ENCODE measurements at places on chromosomes 2 and 18.
A peak's percentile ranks its signal among the peaks of the same experiment; 100 is the strongest.

DNA sequence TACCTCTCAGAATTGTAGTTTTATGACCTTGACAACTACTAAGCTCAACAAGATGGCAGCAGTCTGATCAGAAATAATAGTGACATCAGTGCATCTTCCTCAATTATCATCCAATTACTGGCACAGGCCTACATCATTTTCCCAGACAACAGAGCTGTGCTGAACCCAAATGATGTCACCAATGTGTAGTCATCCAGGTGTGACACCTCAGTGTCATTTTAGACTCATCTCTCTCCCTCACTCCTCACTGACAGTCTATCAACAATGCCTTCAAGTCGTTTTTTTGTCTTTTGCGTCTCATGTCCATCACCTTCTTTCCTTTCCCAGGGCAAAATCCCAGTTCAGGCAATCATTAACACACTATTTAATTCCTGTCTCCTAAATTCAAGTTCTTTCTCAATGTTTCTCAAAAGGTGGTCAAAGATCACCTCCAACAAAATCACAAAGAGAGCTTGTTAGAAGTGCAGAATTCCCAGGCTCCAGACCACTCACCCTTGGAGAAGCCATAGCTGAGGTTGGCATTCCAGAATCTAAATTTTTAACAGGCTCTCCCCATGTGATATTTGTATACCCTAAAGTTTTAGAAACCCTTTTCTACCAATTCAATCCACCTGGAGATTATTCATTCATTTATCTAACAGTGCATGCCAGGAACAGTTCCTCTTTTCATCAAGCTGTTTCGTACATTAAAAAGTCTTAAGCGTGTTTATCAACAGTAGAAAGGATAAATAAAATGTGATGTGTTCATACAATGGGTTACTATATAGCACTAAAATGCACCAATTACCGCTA lies 125.3 kb upstream of the KLF7 start:
- no peak for DNase-seq

- DNase-seq = no peak
Measured at GRCh38 chr2:38075507-38076151, at the start of gene CYP1B1. Gene CYP1B1, minus strand, starts transcription at chr2:38076151. Its CDS starts 763 bp downstream, at chr2:38075388.

DNA sequence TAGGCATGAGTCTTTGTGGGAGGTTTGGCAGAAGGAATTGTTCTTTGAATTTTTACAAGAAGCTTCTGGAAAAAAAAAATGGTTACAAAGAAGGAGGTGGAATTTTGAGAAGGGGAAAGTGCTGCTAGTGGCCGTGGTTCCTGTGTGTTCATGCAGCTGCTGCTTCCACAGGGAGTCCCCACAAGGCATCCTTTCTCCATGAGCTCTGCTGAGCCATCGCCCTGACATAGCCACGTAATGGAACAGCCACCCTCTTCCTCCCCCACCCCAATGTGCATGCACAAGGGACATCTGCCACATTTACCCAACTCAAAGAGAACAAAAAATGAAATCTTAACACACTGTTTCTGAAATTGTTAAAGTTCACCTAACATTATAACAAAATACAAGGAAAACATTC lies 529.7 kb downstream of the SATB2 start:
- DNase-seq = no peak

DNA sequence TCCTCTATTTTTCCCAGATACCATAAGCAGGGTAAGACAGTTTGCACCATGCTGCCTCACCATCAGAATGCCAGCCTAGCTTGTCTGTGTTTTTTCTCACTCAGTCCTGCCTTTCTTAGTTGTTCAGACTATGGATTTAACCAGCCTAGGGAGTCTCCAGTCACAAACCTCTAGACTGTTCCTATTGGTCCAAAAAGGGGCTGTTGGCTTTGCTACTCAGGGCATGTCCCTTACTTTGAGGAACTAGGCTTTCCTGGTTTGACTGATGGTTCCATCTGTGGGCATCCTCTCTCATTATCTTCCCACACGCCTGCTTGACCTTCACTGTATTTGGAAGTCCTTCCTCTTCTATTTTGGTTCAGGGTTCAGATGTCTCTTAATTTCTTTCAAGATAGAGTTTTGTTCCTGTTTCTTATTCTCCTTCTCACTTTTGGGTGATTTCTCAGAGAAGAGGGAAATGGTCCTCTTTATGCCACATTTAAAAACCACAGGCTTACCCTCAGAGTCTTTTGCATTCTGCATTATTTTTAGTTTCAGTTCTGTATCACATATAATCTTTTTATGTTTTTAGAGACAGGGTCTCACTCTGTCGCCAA lies 31.3 kb upstream of the TMEM131 start:
- peak; percentile 11 for DNase-seq

- no peak for DNase-seq
Measured at GRCh38 chr2:64363848-64364247, 90.1 kb upstream of the LGALSL start.

GRCh38 chr18:68454511-68455228 lies 260.2 kb downstream of the TMX3 start:
- no peak for DNase-seq

DNA sequence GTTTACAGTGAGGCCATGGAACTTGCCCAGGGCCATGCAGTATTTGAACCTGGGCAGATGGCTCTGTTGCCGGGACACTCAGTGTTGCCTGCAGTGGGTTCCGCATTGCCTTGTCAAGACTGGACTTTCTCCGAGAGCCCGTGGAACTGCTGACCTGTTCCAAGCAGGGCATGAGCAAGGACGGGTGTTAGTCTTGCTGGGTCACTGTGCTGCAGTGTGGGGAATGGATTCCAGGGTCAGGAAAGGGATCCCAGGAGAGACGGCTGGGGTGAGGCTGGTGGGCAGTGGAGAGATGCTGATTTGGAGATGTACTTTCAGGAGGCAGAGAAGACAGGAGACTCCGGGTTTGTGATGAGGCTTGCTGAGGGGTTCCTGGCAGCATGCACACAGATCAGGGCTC lies 348.7 kb upstream of the HS6ST1 start:
- no peak for DNase-seq

GRCh38 chr18:79934311-79935097 lies 16.9 kb downstream of the SLC66A2 start:
- DNase-seq = no peak

DNA sequence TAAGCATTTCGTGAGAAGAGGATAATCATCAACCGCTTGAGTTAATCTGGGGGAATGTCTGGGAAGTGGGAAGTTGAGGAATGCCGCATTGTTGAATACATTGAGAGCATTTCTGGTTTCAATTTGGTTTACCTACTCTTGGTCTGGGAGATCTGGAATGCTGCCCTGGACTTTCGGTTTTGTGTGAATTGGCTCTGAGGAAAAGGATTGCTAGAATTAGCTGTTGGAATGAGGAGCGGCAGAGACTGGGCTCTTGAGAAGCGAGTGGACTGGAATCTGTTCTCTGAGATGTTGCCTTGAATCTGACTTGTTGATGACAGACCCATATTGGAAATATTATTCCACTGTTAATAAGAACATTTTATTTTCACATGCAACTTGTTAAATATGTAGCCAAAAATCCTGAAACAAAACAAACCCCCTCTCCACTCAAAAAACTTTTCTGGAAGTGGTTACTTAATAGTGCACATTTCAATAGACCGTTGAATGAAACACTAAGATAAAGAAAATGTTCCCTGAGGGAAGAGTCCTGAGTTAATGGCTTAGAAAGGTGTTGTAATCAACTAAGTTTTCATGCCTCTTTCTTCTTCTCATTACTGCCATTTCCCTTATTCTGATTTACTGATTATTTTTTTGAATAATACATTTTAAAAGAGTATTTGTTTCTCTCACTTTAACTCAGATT lies 50.8 kb downstream of the PTPRM start:
- no peak for DNase-seq

DNA sequence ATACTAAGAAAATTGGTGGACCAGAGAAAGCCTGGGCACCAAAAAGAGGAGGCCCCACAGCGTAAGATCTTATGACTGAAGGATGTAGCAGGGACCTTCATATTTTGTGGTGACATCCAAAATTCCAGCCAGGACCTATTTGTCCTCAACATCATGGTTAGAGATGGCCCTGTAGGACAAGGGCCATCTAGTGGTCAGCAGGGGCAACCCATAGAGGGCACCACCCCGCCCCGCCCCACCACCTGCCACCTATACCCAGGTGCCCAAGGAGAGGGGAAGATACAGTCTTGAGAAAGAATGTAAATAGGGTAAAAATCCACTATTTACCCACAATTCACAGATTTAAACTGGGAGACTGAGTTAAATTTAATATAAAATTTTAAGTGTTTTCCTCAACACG lies 59.6 kb upstream of the TMEM163 start:
- no peak for DNase-seq

GRCh38 chr2:72198532-72199241 lies 51.0 kb upstream of the CYP26B1 start:
- no peak for DNase-seq

GRCh38 chr2:98489486-98489885 lies 44.8 kb downstream of the INPP4A start:
- DNase-seq = no peak

GRCh38 chr2:159066541-159067156 lies 98.2 kb downstream of the TANC1 start:
- no peak for DNase-seq

GRCh38 chr18:11310476-11311086 lies 161.2 kb upstream of the PIEZO2 start:
- DNase-seq = no peak

- DNase-seq = no peak
Measured at GRCh38 chr2:127552336-127552735, 16.9 kb downstream of the MYO7B start.

DNA sequence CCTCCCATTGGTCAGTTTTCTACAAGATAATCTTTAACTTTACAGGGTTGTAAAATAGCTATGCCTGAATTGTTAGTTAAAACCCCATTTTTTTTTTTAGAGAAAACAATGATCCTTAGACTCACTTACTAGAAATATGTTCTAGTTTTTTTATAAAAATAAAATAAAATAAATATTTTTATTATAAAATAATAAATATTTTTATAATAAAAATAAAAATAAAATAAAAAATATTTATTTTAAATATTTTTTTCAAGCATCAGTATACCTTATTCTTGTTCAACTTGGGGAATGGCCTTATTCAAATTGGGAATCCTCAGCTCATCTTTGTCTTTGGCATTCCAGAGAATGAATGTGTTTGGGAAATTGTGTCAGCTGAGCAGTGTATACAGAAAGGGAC lies 20.8 kb upstream of the IL1RL1 start:
- DNase-seq = no peak
